Activated naive CD4-positive, alpha-beta T cell (primary cell): ENCODE measurements at places on chromosomes 6 and 20.

- no peak for DNase-seq
Observed at GRCh38 chr6:67880939-67881705, 754.0 kb upstream of the ADGRB3 start.

- no peak for DNase-seq
Observed at GRCh38 chr6:81093051-81093450, 659.4 kb downstream of the TENT5A start.

- no peak for DNase-seq
Observed at GRCh38 chr20:6829510-6830116, 62.1 kb downstream of the BMP2 start.

GRCh38 chr6:33672808-33673207, 38.7 kb downstream of the UQCC2 start:
- DNase-seq: no peak

- DNase-seq: no peak
Observed at GRCh38 chr20:51014797-51015722, 7.8 kb downstream of the KCNG1 start.

GRCh38 chr6:153727885-153728284, 311.2 kb upstream of the OPRM1 start:
- no peak for DNase-seq

- no peak for DNase-seq
Observed at GRCh38 chr20:15992564-15992963, 580.7 kb downstream of the KIF16B start.

DNA sequence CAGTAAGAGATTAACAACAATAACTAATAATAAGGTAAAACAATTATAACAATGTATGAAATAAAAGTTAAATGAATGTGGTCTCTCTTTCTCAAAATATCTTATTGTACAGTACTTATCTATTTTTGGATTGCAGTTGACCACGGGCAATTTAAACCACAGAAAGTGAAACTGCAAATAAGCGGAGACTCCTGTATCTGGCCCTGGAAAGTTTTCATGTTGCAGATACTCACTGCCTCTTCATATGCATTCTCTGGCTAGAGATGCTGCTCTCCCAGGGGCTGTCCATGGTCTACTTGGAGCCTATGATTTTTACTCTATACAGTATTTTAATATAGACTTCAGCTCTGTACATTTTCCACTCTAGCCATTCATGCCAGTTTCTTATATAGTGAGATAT, 230.8 kb downstream of the FUT9 start:
- DNase-seq: no peak

- no peak for DNase-seq
Observed at GRCh38 chr20:39075731-39076130, 113.6 kb downstream of the DHX35 start.

GRCh38 chr6:13076575-13076974, 251.8 kb downstream of the TBC1D7 start:
- no peak for DNase-seq

GRCh38 chr6:154345811-154346210, 10.8 kb downstream of the IPCEF1 start:
- no peak for DNase-seq

- DNase-seq: no peak
Observed at GRCh38 chr6:156884306-156884705, 107.1 kb downstream of the ARID1B start.

DNA sequence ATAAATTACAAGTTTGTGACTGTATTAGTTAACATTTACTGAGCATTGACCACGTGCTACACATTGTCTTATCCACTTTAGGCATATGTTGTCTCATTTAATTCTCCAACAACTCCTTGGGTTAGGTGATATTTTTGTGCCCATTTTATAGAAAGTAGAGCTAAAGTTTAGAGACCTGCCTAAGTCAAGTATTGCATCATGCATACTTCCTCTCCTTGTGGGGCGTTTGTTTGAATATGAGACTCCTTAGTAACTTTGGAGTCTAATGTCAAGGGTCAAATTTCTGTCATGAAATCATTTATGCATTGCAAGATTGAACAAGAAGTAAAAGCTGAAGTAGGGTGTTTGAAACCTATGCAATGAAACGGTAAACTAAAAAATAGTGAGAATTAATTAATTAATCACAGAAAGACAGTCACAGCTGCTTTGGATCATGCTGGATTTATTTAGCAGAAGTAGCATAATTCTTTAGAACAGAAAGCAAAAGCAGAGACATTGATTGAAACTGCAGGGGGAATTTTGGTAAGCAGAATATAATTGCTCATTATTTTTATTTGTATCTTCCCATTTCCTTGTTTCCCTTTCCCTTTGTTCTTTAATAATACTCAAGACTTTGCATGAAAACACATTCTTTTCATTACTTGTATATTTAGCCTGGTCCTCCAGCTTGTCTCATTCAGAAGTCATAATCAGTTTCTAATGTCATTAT, 1374.4 kb upstream of the GJE1 start:
- no peak for DNase-seq

GRCh38 chr6:101011186-101011585, 130.1 kb upstream of the ASCC3 start:
- no peak for DNase-seq

GRCh38 chr6:113690281-113691259, 166.6 kb upstream of the MARCKS start:
- DNase-seq: no peak

GRCh38 chr20:50664254-50664653, 27.1 kb downstream of the RIPOR3 start:
- DNase-seq: no peak

DNA sequence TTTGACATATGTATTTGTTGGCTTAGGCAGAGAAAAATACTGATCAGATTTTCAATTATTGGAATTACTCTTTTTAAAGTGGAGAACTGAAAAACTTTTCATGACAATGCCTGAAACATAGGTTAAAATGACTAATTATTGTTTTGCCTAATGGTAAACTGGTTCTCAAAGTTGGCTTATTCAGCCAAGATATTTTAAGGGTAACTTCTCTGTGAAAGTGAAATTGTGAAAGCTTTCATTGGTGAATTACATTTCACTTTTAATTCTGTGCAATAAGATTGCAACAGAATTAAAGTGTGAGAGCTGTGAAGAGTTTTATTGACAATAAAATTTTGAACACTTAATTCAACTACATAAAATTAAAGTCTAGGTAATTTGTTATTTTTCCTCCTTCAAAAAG, 24.5 kb downstream of the KIAA0408 start:
- DNase-seq: no peak

DNA sequence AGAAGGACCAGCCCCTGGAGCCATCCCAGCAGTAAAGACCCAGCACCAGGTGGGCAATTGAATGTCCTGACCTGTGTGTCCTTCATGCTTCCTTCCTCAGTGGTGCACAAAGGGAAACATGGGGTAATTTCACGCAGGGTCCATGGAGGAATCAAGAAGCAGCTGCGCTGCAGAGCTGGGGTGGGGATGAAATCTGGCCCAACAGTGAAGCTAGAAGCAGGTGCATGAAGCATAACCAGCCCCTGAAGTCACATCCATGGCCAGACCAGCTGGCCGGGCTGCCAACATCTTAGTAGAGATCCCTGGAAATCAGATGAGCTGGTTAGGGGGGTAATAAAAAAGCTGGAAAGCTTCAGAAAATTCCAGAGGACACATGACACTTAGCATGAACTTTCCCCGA, 646.7 kb upstream of the DEFB115 start:
- DNase-seq: no peak

- no peak for DNase-seq
Observed at GRCh38 chr6:161409353-161409752, 135.5 kb upstream of the AGPAT4 start.

DNA sequence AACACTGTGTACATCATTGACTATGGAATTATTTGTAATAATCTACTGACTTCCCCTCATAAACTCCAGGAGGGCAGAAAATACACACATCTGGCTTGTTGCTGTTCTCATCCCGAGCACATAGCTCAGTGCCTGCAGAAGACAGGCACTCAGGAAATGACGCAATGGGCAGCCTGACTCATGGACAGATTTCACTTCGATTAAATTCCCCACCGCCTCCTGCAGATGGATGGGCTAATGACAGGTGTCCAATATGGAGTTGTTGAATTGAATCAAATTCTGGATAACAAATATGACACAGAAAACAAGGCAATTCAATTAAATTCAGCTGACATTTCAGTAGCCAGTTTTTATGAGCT, 9.1 kb downstream of the ANKRD60 start:
- no peak for DNase-seq

DNA sequence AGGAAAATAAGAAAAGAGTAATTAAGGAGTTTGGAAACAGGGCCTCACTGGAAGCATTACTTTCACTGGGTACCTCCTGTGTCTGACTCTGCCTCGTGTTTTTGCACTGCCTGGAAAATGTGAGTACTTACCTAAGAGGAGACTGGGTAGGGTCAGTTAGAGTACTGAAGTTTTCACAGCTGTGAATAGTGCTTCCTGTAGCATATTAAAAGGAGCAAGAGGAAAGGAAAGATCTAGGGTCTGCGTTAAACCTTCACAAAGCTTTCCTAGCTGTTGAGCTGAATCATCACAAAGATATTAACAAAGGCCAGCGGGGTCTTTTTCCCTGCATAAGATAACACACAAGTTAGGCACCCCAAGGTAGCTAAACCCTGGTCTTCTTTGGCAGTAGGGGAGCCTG, 82.3 kb downstream of the MLIP start:
- no peak for DNase-seq

DNA sequence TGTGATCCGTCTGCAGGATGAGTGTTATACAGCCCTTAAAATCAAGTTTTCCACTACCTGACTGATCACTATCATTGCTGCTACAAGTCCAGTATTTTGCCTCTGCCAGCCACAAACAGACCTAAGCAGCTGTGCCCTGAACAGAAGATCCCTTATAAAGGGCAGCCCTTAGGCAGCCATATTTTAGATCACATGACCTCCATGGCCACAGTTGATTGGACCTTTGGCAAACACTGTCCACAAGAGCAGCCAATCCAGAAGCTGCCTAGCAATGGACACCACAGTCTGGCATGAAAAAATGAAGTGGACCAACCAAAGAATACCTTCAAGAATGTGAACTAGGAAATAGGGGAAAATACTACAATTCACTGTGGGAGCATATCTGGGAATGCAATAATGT, 50.8 kb downstream of the MC3R start:
- no peak for DNase-seq

DNA sequence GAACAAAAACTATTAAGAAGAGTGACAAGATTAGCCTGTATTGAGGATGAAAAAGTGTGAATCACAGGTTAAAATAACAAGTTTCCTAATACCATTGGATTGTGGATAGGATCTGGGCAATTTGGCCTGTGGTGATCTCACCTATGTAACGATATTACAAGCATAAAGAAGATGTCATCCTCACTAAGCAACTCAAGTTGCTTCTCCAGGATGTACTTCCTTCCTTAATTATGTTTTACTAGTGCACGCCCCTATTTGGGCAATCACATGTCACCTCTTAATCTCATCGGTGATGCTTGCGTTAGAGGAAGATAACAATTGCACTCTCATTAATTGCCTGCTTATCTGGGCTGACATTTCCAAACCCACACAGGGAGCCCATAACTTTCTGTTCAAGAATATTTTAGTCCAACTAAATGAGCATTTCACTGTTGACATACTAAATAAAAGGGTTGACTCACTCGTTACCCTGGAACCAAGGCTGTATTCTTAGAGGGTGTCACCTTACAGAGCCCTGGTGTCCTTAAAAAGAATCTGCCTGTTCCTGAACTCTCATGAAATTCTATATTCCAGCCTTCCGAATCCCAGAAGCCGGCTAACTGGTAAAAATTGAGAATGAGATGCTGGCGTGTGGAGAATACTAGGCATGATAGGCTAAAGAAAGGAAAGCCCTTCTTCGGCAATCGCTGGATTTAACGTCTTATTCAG, 88.2 kb upstream of the ATXN1 start:
- no peak for DNase-seq

GRCh38 chr6:165922309-165922794, 245.3 kb downstream of the TBXT start:
- DNase-seq: no peak

DNA sequence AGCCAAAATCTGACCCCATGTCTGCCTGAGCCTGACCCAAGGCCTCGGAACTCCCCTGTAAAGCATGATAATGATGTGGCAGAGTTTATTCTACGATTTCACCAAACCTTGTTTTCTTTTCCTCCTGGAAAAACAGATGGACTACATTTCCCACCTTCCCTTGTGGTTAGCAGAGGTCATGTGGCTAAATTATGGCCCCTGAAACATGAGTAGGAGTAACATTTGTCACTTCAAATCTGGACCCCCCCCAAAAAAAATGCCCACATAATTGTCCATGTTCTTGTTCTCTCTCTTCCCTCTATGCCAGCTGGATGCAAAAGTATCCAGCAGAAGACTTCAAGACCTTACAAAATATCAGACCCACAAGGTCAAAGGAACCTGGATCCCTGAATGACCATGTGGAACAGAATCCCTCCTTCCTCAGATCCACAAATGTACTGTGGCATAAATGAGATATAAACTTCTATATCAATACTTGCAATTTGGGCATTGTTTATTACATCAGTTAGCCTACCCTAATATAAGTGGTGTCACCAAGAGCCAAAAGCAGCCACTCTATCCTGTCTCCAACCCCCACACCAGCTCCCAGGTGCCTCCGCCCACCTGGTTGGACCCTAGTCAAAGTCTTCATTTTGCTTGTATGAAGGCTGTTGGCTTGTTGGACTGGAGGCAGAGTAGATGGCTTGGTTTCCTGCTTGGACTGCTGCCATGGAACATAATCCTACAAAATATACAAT, 1.4 kb downstream of the C20orf96 start:
- DNase-seq: no peak

GRCh38 chr6:170305805-170306323, 694 bp upstream of the FAM120B start:
- no peak for DNase-seq

GRCh38 chr6:120938164-120938875, 396.0 kb downstream of the TBC1D32 start:
- no peak for DNase-seq

GRCh38 chr20:61497029-61497627, 245.1 kb downstream of the CDH4 start:
- DNase-seq: no peak

- no peak for DNase-seq
Observed at GRCh38 chr20:58461104-58461503, 54.1 kb downstream of the APCDD1L start.

DNA sequence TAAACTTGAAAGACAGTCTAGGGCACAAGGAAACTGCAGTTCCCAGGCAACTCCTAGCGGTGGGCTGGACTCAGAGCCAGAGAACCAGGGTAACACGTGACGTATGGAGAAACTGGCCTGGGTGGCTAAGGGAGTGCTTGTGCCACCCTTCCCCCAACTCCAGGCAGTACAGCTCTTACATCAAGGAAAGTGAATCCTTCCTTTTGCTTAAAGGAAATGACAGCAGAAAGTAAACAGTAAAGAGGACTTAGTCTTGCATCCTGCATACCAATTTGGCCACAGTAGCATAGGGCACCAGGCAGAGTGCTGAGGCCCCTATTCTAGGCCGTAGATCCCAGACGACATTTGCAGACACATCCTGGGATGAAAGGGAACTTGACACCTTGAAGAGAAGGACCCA, 322.8 kb downstream of the CD109 start:
- DNase-seq: no peak

- no peak for DNase-seq
Observed at GRCh38 chr20:39875492-39876110, 813.4 kb downstream of the MAFB start.

- DNase-seq: no peak
Observed at GRCh38 chr6:163706500-163707087, 292.1 kb downstream of the QKI start.

- no peak for DNase-seq
Observed at GRCh38 chr20:40880729-40881109, 147.9 kb upstream of the TOP1 start.
